ENCODE measurements at places on chromosomes 5 and 9.

DNA sequence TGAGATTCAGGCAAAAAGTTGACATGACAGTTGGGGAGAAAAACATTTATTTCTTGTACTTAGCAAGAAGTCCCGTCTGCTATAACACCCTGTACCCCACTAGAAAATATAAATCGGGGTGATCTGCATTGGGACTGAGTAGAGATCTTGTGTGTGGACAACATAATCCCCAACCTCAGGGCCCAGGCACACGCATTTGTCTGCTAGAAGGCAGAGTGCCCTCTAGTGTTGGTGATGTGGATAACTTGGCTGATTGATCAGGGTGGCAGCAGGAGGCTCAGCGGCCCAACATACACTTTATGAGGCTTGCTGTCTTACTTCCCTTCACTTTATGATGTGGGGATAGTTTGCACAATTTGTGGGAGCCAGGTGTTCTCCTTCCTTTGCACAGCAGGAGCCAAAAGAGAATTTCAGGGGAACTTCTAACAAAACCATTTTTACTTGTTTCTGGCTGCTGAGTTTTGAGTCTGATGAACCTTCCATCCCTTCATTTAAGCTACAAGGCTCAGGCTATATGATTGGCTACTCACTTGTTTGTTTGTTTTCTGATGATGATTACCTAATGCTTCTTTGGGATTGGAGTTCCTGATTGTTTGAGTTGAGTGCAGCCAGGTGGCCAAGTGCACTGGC lies 263.2 kb downstream of the DMAC1 start:
- no peak for DNase-seq

GRCh38 chr9:77661566-77662085 lies 13.5 kb upstream of the GNA14 start:
- no peak for DNase-seq

DNA sequence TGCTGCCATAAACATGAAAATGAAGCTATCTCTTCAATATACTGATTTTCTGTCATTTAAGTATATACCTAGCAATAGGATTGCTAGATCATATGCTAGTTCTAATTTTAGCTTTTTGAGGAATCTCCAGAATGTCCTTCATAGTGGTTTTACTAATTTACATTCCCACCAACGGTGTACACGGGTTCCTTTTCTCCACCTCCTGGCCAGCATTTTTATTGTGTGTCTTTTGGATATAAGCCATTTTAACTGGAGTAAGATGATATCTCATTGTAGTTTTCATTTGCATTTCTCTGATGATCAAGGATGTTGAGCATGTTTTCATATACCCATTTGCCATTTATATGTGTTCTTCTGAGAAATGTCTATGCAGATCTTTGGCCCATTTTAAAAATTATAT lies 446.5 kb downstream of the GABRG2 start:
- no peak for DNase-seq

- peak; percentile 36 for DNase-seq
These were observed 879 bp upstream of the UBQLN1 start for GRCh38 chr9:83708515-83709158.

- DNase-seq = no peak
These were observed 4.9 kb downstream of the DAPK1 start for GRCh38 chr9:87502391-87503221.

DNA sequence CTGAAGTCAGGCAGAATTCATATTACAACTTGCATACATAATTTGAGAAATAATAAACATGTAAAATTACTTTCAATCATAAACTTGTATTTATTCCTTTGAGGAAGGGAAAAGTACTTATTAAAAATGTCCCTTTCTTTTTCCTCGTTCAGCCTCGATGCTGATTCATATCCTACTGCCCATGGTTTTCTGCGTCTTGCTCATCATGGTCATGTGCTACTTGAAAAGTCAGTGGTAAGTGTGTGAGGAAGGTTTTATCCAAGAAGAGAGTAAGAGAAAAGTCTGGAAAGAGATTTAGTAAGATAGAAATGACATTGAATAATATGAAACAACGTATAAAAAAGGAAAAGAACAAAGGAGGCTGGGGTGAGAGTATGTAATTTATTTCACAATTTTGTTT lies 85.9 kb downstream of the OSMR start:
- no peak for DNase-seq

GRCh38 chr9:134413890-134414623 lies 87.8 kb downstream of the RXRA start:
- no peak for DNase-seq

DNA sequence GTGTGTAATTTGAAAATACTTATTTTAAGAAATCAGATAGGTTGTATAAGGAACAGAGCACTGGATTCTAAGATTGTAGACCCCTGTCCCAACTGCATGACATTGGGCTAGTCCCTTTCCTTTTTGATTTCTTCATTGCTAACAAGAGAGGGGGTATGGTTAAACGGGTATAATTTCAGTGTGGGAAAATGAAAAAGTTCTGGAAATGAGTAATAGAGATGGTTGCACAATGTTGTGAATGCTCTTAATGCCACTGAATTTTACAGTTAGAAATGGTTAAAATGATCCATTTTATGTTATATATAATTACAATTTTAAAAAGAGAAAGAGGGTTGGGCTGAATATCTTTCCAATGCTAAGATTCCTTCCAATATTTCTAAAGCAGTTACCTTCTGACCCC lies 103.3 kb upstream of the LHFPL2 start:
- DNase-seq = no peak

- DNase-seq = no peak
These were observed 1035.7 kb upstream of the DMAC1 start for GRCh38 chr9:8835291-8835690.

DNA sequence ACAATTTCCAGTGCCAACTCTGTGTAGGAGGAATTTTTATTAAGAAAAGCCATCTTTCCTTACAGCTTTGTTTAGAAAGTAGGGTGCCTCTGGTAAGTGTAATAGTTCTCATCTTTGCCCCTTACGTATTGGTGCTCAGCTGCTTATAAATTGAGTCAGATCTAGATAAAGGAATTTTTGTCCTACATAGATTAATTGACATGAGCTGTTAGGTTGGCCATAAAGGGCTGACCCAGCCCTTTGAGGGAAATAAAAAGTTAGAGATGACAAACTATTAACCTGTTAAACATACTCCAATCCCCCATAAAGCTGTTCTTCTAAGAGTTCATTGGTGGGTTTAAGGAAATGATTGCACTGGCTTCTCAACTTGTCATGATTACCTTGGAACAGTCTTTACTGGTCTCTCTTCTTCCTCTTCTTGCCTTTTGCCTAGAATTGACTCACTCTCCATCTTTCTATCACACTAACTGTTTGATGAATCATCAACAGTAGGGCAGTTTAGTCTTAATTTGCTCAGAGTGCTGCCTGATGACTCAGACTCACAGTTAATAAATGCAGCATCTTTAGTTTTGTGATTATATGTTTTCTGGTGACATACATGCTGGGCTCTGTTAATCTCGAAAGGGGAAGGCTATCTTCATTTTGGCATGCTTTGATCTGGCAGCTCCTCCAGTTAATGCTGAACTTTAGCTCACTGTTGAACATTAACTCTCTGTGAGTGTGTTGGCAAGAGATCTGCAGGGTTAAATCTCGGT lies 51.7 kb downstream of the ARHGAP26 start:
- no peak for DNase-seq

DNA sequence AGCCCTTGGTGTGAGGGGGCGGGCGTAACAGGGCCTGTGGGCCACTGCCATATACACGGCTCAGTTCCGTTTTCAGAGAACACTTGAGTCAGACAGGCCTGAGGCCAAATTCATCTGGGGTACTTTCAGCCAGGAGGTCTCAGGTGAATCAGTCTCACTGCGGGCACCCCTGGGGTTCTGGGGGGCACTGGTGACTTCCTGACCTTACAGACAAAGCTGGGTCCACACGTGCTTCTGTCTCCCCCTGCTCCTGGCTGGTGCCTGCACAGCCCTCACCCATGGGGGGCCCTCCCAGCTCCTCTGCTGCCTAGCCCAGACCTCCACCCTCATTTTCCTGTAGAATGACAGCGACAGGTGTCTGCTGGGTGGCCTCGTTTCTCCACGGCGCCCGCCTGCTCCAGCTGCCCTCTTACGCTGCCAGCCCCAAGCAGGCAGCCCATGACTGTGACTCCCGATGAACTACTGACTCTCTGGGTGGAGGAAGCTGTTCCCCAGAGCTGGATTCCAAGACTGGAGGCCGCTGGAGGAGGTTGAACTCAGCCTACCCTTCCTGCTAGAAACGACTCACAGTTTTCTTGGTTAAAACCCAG lies 374.1 kb upstream of the IRX4 start:
- DNase-seq = no peak

- DNase-seq = no peak
These were observed 132.6 kb downstream of the GHR start for GRCh38 chr5:42555797-42556196.

DNA sequence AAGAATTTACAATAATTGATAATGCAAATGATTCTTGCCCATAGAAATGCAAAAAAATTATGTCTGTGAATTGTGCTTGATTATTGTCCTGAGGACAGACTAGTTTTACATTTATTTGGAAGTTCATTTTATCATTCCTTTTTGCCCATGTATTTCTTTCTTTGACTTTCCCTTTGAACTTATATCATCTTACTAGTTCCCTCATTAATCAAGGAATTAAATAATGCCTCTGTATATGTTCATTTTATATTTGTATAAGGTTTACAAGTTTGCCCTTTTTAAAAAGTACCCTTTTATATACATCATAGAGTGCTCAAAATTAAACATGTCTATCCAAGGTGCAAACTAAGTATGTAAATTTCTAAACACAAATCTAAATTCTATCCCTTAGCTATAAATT lies 501.6 kb downstream of the NTRK2 start:
- DNase-seq = no peak

- no peak for DNase-seq
These were observed 64.7 kb upstream of the SELENOP start for GRCh38 chr5:42876375-42876844.

GRCh38 chr5:69048230-69048629 lies 45.6 kb upstream of the SLC30A5 start:
- DNase-seq = no peak

GRCh38 chr9:98191671-98192502 lies 550 bp downstream of the CORO2A start:
- DNase-seq = no peak

- DNase-seq = no peak
These were observed 25.8 kb upstream of the TRIM32 start for GRCh38 chr9:116661037-116661954.

DNA sequence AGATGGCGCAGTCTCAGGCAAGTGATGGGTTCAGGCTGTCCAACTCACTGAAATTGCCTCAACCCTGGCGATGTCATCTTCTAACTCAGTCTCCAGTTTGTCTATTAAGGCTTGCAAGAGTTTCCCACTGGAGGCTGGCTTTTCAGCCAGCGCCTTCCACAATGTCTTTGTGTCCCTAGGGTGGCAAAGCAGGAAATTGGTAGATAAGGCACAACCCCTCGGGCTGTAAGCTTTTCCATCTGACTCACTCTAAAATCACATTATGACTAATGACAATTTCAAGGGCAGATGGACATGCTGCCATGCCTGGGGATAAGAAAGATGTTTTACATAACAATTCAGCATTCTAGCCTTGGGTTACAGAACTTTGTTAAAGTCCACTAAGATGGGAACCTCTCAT lies 61.9 kb downstream of the MROH2B start:
- DNase-seq = no peak

GRCh38 chr9:127451608-127451857 lies 223 bp downstream of the LRSAM1 start:
- no peak for DNase-seq

DNA sequence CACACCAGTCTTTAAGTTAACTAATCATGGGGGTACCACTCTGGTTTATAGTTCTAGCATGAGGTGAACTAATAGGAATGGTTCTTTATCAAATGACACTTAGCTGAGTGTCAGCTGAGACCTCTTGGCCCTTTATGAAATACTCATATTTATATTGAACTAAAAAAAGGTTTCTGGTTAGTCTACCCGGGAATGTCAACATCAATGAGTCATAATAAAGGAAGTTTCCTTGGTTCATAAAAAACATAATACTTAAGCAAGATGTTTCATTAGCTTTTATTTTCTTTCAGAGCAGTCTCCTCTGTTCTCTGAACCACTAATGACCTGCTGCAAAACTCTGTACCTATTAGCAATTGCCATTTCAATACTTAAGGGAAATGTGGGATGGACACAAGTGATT lies 13.7 kb downstream of the DAB2 start:
- no peak for DNase-seq

DNA sequence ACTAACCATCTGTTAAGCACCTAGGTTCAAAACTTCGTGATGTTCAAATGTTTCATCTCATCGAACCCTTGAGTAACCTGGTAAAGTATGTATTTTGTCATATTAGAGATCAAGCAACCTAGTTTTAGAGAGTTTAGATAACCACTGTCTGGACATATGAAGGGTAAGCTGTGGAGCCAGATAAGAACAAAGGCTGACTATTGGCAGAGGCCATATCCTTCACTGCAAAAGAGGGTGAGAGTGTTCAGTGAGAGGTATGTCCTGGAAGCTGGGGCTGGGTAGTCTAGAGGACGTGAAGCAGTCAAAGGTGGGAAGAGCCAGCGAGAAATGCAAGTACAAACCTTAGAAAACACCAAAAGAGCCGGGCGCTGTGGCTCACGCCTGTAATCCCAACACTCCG lies 573.1 kb upstream of the KLF4 start:
- DNase-seq = no peak

- DNase-seq = peak; percentile 54
These were observed 1.7 kb upstream of the SLIT3 start for GRCh38 chr5:169302491-169303118.

GRCh38 chr5:58107704-58108103 lies 352.2 kb downstream of the PLK2 start:
- no peak for DNase-seq

- no peak for DNase-seq
These were observed 631.7 kb downstream of the MAT2B start for GRCh38 chr5:164137095-164137494.

DNA sequence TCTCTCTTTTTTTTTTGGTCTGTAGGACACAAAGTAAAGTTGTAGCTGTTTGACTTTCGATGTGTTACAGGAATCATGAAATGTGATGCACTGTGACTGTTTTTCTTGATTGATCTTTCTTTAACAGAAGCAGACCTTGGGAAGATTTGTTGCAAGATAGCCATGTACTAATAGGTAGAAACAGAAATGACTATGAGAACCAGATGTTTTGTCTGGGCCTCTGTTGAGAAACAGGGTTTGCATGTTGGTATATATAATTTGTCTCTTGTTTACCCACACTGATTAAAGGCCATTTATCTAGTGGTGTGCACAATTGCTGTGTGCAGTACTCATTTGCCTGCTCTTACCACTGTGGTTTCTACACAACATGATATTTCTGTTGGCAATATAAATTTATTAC lies 125.1 kb downstream of the HACD4 start:
- DNase-seq = no peak

- DNase-seq = no peak
These were observed 233.8 kb downstream of the PIK3R1 start for GRCh38 chr5:68449380-68449779.

GRCh38 chr9:101487443-101487840 lies 46.2 kb upstream of the RNF20 start:
- no peak for DNase-seq

DNA sequence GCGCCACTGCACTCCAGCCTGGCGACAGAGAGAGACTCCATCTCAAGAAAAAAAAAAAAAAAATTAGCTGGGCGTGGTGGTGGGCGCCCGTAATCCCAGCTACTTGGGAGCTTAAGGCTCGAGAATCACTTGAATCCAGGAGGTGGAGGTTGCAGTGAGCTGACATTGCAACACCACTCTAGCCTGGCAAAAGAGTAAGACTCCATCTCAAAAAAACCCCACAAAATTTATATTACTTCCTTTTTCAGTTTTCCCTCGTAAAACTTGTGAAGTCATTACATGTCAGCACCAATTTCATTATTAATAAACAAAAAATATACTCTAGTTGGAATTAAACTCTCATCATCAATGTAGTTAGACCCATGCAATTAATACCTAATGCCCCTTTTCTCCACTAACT lies 43.9 kb downstream of the SHLD3 start:
- no peak for DNase-seq

GRCh38 chr5:68838157-68838718 lies 255.6 kb upstream of the SLC30A5 start:
- DNase-seq = no peak

Data from stimulated activated CD4-positive, alpha-beta T cell treated with anti-CD3 and anti-CD28 coated beads, Interleukin-1b, Interleukin-23, amount 100 ng/mL, for 24 hours (primary cell).